ENCODE measurements at places on chromosomes 12 and 14.

DNA sequence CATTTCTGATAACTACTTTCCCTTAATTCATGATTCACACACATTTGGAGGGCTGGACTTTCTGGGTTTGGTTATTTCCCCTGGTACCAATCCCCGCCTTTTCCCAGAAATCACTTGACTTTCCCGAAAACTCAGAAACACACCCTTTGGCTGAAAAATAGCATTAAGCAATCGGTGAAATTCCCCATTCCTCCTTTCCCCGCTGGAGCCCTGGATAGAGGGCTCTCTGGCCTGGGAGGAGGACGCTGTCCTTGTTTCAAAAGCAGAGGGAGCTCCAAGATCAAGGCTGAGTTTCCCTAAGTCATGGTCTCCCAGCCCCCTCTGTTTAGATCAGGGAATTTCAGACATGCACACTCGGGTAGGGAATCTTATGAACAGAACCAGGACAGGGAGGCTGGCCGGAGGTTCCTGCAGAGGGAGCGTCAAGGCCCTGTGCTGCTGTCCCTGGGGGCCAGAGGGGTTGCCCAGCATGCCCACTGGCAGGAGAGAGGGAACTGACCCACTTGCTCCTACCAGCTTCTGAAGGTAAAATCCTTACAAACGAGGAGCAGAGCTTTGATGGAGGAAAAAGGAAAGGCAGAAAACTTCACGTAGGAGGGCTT lies at the start of gene C1S:
Gene C1S, plus strand, starts transcription at position 366 of the 602 bp plus-strand sequence. CDS start 1,195 bp downstream, outside the sequence.
- no peak for DNase-seq

DNA sequence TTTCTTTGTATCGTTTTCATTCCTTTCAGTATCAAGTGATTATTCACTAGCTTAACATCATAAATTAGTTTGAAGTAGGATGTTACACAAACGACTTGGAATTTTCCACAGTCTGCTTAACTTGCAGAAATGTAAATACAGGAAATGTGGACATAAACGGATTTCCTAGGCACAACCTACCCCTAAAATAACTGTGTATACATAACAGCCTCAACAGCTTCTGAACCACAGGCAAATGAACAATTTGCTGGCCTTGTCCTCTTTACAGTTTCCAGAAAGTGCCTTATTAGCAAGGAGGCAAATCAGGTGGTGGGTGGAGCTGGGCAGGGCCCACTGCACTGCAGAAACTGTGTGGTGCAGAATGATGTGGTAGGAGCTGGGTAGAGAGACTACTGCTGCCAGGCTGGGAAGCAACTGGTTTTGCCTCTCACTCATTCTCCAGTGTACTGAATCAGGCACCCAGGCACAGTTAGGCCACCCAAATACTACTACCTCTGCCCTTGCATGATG lies 14.1 kb downstream of the DRAM1 start:
- DNase-seq: no peak

DNA sequence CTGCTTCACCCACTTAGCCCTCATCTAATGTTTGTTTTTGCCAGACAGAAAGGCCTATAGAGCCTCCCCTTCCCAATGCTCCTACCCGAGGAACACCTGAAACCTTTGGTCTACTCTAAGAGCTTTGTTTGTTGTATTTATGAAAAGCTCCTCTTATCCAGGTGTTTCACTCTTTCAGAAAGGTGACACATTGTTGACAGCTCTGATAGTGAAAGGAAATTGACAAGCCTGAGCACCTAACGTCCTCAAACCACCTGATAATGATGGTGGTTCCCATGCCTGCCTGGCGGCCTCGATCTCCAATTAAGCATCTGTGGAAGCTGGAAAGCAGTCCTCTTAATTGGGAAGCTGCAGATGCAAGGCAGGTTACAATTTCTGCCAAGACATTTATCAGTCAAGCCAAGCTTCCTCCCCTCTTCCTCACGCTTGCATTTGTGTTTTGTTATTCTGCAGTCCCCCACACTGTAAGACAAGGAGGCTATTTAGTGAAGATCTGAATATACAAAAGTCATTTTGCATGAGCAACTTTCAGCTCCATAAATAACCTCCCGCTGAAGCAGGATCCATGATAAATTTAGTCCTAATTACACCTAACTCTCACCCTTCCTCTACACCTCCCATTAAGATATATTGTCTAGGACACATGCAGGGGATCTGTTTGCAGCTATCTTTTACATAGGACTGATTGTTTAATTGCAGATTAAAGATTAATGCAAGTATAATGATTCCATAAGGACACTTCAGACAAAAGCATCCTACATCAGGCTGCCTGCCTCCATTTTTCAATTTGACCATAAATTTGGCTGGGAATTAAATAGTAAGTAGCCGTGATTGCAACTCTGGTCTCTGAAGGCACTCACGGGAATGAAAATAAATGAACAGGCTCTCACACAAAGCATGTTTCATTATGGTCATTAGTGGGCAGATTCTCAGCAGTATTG lies 288.6 kb downstream of the PDZRN4 start:
- DNase-seq: no peak

DNA sequence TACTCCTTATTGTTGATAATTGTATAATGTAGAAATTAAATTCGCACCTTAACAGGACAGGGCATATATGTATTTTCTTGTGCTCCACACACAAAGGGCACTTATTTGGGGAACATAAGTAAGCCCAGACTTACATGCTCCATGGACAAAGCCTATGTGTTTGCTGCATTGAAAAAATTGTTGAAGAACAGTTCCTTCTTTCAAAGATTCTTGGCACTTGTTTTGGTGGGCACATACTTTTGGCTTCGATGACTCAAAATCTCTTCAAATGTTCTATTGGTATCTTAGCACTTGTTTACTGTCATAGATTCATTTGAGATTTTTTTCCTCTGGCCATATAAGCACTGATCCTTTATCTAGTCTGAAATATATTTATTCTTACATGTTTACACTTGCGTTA lies 1.4 kb upstream of the MAP4K5 start:
- DNase-seq: no peak

DNA sequence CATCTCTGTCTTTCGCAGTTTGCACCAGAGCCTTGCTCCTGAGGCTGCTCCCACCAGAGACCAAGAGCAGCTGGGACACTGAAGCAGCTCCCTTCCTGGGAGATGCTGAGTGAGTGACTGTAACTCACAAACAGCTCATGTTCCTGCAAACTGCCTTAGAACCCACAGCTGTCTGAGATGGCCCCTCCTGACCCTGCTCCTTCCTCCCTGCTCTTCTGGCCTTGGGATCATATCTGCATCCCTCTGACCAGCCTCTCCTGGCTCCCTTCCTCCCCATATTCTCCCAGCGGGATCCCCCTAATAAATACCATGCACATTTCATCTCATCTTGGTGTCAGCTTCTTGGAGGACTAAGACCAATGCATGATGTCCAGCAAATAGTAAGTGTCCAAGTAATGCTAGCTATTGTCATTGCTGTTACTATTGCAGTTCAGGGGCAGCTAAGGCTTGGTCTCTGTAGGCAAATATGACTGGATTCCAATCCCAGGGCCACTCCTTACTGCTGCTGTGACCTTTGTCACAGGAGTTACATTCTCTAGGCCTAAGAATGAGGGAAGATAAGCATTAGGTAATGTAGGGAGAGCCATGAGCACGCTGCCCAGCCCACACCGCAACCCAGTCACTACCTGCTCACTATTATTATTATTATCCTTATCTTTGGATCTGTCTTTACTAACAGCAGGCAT lies 47.9 kb downstream of the SYNE3 start:
- DNase-seq: no peak

DNA sequence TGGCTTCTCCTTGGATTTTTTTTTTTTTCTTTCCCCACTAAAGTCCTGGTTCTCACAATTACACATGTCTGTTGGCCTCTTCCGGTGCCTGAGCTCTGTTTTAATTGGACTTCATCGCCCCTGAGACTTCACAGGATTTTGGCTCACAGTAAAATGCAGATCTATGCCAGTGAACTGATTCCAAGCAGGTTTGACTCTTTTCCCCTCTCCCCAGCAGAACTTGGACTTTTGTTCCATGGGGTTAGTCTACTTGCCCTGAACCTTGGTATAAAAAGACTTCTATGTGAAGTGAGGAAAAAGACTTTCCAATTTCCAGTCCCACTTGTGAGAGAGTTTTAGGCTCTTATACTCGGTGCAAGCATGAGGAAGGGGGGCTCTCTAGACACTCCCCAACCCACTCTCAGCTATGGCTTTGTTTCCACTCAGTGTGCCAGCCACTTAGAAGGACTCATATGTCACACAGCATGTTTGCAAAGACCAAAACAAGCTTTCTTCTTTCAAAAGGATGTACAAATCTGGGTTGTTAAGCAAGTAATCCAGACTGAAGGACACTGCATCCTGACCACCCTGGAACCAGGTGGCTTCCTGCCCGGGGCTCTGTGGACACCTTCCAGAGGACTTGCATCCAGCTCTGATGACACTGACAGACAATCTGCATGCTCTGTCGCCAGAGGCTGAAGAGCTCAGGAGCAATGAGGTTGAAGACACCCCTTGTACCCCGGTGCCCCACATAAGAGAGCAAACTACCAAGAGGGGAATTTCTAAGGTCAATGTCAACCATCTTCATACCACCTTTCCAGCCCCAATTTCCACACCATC lies 221.9 kb upstream of the EGLN3 start:
- no peak for DNase-seq

GRCh38 chr12:71195338-71195896 lies 37.6 kb upstream of the TSPAN8 start:
- DNase-seq: no peak

DNA sequence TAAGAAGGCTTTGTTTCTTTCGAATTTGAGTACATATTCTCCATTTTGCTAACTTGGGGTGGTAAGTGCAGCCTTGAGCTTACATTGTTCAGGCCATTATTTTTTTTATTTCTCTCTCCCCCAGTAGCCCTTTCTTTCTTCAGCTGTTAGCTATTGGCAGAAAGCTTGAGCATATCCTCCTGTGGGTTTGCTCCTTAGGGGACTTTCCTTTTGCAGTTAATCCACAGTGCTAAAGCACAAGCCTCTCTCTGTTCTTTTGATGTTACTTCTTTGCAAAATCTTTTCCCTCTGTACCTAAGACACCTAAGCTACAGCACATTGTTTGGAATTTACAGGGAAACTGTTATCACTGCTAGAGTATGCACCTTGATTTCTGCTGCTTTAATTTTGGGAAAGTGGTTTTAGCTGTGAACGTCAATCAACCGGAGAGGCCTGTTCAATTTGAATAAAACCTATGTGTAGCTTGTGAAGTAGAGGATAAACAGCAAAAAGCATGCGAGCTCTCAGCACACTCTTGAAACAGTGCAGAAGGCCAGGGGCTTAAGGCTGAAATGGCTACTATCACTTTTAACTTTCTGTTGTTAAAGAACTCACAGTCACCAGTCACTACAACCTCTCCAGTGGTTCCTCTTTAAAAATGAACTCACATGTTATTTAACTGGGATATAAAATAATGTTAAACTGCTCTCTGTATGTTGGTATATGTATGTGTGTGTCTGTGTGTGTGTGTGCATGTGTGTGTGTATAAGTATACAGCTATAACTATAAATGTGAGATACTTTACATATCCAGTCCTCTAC lies 139.2 kb downstream of the PDZRN4 start:
- no peak for DNase-seq

GRCh38 chr12:6722863-6723262 lies 983 bp upstream of the COPS7A start:
- no peak for DNase-seq

DNA sequence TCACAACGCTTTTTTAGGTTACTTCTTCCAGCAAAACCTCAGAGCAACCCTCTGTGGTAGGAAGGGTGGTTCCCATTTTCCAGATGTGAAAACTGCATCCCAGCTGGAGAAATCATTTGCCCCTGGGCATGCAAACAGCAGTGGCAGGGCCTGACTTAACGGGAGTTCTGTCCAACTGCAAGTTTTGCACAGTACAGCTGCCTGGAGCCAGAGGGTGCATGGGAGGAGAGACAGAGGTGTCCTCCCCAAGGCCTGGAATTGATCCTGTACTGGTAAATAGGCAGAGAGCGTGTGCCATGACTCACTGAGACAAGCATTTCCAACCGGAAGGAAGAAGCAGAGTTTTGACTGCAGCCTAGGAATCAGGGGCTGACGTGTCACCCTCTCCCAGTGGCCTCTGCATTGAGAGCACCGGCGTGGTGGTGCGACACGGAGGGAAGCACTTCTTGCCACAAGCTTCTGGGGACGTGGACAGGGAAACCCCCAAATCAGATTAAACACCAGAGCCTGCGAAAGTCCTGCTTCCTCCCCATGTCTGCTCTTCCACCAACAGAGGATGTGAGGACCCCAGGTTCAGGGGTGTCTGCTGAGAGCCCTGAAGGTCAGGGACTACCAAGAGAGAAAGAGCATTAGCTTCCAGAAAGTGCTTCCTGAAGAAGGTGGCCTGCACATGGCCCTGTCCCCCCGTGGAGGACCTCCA lies 19.0 kb upstream of the SERPINA4 start:
- DNase-seq: no peak
